Hindlimb muscle (tissue), 1 donor: ENCODE measurements at places on chromosomes 1 and 21. TPM values are rescaled to one million over a fixed set of nuclear protein-coding genes. Genes with fewer than 3 reads are reported as not detected.
A peak's percentile ranks its signal among the peaks of the same experiment; 100 is the strongest.

GRCh38 chr1:86429122-86429725 lies 5.3 kb downstream of the CLCA2 start:
- no peak for DNase-seq

DNA sequence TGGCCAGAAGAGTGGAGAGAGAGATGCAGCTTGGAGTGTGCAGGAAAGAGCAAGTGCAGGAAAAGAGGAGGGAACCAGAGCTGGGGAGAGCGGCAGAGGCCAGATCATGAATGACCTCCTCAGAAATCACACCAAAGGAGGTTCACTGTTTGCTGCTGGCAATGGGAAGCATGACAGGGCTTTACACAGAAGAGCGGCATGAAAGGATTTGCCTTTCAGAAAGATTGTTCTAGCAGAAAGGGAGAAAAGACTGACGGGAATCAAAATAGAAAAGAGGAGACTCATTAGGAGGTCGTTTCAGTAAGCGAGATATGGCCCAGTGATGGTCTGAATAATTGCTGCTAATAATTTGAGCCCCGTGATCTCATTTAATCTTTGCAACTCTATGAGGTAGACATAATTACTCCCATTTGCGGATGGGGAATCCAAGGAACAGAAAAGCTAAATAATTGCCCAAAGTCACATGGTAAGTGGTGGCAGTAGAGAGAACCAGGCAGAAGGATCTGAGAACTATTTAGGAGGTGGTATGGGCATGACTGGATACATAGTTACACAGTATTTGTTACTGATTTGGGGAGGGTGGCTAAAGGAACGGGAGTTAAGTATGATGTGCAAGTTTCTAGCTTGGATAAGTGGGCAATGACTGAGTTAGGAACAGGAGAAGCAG lies 12.5 kb upstream of the HNRNPR start:
- DNase-seq: no peak

DNA sequence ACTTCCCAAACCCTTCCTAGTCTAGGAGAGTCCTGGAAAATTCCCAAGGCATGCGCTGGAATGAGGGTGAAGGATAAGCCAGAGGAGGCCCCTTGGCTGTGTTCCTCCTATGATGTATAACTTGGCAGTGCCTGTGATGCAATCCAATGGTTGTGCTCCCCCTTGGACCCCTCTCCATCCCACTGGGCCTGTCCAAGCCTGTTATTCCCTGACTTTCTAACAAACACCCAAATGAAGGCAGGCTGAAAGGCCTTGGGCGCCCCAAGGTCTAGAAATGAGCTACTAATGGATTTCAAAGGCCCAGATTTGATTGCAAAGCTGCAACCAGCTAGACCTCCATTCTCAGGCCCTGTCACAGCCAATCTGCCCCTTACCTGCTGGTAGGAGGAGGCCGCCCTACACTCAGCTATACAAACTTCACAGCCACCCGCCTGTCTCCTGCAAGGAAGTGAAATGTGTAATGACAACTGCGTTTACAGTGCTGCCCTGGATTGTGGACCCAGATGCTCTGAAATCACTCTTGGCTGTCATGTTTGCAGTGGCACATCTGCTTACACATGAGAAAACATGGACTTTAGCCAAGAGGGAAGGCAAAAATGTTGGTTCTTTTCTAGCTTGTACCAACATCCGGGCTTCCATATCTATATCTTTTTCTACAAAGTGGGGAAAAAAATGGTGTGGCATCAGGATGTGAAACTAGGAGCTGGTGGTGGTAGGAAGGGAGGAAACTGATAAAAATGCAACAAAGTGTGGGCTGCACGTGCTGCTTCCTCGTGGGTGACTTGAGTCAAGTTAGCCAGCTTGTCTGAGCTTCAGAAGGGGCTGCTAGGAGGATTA lies 130.4 kb downstream of the TRABD2B start:
- no peak for DNase-seq

DNA sequence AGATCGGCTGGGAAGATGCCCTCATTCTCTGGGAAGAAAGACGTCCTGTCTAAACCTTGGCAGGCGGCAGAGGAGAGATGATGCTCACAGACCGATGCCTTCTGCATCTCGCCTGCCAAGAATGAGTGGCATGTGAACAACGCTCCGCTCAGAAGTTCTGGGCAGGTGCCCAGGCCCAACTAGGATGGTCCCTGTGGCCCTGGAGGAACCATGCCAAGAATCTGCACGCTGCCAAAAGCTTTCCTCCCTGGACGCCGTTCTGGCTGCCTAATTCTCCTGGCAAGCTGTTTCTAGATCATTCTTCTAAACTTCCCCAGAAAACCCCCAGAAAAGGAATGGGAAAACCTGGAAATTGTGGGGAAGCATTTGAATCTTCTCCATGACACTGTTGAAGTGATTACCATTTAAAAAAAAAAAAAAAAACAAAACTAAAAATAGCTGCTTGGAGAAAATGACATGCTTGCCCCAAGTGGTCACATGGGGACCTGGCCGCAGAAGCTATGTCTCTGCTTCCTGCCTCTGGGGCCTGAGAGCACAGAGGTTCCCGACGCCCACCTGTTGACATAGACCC lies 440.9 kb downstream of the PRDM2 start:
- DNase-seq: peak; percentile 71

DNA sequence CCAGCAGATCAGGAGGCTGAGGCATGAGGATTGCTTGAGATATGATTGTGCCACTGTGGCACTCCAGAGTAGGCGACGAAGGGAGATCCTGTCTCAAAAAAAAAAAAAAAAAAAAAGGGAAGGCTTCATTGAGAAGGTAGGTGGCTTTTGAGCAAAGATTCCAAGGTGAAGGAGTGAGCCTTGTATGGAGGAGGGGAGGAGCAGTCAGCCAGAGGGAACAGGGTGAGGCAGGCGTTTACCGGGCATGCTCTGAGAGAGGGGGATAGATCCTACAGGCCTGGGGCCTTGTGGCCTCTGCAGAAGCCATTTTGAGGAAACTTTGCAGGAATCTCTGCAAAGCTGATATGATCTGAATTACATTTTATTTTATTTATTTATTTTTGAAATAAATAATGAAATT lies 5.1 kb upstream of the HDAC1 start:
- DNase-seq: no peak

GRCh38 chr1:20207546-20207945 lies 21.2 kb upstream of the PLA2G2C start:
- DNase-seq: no peak

TIE1 gene
- polyA plus RNA-seq: 55.3 TPM

SUSD4 gene
- 2.0 TPM for polyA plus RNA-seq

- no peak for DNase-seq
These were observed 116.1 kb upstream of the LMO4 start for GRCh38 chr1:87212431-87213134.

DNA sequence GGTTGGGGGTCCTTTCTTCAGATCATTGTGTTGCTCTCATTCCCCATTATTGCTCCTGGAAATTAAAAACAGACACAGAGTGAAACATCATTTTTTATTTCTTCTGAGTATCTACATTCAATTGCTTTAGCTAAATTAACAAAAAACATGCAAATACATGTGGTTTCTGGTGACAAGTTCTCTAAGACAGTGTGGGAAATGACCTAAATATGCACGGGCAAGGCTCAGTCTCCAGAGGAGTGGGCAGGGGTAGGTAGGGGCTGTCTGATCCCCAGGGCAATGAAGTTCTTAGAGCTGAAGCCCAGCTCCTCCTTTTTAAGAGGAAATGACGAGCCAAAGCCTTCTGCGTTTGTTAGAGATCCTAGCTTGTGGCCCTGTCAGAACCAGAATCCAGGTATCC lies 4.5 kb downstream of the LEFTY2 start:
- DNase-seq: no peak

TMEM61 gene
- polyA plus RNA-seq: not detected

- no peak for DNase-seq
These were observed 26.5 kb downstream of the NFYC start for GRCh38 chr1:40717955-40718354.
